T-cell (primary cell): ENCODE measurements at places on chromosomes 12 and 14. TPM values are rescaled to one million over a fixed set of nuclear protein-coding genes. Genes with fewer than 3 reads are reported as not detected.

DNA sequence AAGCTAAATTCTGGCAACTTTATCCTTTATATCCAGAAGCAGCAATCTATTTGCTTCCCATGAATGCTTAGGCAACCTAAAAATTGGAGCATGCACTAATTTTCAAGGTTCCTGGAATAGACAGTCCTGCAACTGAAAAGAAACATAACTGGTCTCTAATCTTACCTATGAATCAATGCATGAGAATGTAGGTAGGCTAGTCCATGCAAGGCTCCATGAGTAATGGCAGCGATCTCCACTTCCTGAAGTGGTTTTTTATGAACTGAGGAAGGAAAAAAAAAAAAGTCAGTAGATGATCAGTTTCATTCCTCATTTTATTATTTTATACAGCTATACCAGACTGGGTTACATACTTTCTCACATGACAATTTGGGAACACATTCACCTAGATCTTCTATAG lies 102.0 kb downstream of the PEBP1 start:
- no peak for DNase-seq
- no peak overlapping the region for H3K27ac ChIP-seq
- H3K4me1 ChIP-seq: no peaks in the 10 kb centered on the region
- H3K36me3 ChIP-seq: peaks cover 40% of the 10 kb centered on the region
- H3K4me3 ChIP-seq: no peak overlapping the region

DNA sequence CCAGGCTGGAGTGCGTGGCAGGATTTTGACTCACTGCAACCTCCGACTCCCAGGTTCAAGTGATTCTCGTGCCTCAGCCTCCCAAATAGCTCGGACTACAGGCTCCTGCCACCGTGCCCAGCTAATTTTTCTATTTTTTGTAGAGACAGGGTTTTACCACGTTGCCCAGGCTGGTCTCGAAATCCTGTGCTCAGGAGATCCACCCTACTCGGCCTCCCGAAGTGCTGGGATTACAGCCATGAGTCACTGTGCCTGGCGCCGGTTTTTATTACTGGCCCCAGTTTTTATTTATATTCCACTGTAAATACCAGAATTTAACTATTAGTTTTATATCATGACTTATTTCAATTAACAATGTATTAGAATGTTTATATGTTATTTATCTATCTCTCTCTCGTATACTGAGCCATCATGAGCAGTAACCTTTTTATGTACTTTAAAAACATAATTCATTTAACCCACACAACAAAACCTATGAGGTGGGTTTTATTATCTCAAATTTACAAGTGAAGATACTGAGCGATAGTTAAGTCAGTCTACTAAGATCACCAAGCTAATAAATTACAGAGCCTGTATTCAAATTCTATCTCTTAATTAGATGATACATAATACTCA lies 47.8 kb downstream of the HECTD1 start:
- peaks cover 57% of the 10 kb centered on the region for H3K36me3 ChIP-seq
- DNase-seq: no peak
- H3K4me1 ChIP-seq: no peaks in the 10 kb centered on the region
- no peak overlapping the region for H3K4me3 ChIP-seq

DNA sequence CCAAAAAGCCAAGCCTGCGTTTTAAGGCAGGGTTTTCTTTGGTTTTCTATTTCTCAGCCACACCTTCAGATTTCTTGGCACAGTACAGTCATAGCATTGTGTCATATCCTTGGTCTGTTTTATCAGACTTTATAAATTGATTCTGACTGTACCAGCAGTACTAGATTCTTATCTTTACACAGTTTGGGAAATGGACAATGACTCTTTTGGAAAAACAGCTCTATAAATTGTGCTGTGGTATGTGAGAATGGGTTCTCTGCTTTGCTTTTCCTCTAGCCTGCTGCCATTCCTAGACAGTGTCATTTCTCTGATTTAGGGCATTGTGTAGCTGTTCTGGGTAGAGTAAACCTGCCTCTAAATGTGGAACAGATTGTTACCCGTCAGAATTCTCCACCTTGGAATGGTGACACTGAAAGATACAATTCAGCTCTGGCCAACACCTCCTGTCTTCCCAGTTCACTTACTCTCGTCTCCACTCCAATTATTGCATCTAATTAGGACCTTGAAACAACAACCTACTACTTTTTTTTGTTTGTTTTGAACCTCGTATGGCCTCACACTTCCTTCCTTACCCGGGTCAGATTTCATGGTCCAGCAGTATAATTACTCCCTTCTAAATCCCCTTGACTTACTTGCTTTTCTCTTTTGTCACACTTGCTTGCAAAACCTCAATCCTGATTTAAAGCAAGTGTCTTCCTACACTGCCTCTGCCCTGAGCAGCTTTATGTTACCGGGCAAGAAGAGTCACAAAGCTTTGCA lies 226.3 kb downstream of the ERC1 start:
- H3K36me3 ChIP-seq: no peaks in the 10 kb centered on the region
- no peak overlapping the region for H3K4me3 ChIP-seq
- no peaks in the 10 kb centered on the region for H3K4me1 ChIP-seq
- H3K27me3 ChIP-seq: no peaks in the 10 kb centered on the region

DNA sequence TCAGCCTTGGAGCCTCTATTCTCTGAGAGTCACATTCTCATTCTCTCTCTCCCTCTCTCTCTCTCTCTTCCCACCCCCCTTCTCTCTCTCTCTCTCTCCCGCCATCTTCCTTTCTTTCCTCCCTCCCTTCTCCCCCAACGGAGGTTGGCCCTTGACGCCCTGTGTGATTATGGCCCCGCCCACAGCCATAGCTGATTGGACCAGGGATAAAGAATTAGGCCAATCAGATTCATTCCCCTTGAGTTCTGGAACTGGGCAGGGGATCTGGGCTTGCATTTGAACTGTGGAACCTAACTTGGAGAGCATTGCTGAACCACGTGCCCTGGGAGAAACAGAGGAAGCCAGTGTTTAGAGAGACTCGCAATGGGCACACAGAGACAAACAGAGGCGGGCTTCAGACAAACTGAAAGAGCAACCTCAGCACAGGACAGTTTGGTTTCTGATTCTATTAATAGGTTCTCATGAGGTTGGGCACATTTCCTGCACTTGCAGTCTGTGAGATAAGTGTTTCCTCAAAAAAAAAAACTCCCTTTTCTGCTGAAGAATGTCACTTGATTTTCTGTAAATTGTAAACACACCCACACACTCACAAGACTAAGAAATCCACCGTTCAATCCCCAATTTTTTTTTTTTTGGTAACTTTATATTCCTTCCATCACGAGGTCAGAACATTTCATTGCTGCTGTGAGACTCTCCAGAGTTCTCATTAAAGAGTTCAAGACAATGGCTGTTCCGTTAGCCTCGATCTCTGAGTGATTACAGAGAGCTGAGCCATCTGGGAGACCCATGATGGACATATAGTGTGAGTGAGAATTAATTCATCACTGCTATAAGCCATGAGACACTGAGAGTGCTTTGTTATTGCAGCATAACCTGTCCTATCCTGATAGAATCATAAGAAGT lies 3.5 kb upstream of the P2RX7 start:
- DNase-seq: peak; percentile 74
- H3K4me1 ChIP-seq: peaks cover 57% of the 10 kb centered on the region
- H3K27ac ChIP-seq: peak overlapping the region; percentile 92
- no peaks in the 10 kb centered on the region for H3K36me3 ChIP-seq

DNA sequence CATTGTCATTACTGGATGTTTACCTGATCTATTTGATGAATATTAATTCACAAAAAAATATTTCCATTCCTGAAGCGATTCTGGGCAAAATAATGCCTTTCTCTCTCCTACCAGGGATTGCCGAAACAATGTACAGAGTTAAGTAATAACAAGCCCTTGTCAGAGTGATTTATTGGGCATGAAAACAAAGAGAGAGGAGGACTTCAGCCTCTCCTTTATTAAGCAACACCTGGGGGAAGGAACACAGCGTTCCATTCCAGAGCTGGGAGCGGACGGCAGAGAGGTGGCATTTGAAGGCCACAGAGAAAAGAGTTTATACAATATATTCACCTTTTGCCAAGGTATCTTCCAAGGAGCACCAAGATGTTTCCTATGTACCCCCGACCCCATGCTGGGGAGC lies 165.8 kb downstream of the KSR2 start:
- H3K27me3 ChIP-seq: no peaks in the 10 kb centered on the region
- DNase-seq: no peak
- no peak overlapping the region for H3K27ac ChIP-seq
- H3K36me3 ChIP-seq: no peaks in the 10 kb centered on the region
- no peak overlapping the region for H3K4me3 ChIP-seq

- DNase-seq: no peak
- H3K4me3 ChIP-seq: no peak overlapping the region
- no peaks in the 10 kb centered on the region for H3K27me3 ChIP-seq
- H3K4me1 ChIP-seq: no peaks in the 10 kb centered on the region
- H3K27ac ChIP-seq: no peak overlapping the region
- H3K36me3 ChIP-seq: no peaks in the 10 kb centered on the region
Observed at GRCh38 chr12:77766224-77766623, 64.5 kb upstream of the NAV3 start.

DNA sequence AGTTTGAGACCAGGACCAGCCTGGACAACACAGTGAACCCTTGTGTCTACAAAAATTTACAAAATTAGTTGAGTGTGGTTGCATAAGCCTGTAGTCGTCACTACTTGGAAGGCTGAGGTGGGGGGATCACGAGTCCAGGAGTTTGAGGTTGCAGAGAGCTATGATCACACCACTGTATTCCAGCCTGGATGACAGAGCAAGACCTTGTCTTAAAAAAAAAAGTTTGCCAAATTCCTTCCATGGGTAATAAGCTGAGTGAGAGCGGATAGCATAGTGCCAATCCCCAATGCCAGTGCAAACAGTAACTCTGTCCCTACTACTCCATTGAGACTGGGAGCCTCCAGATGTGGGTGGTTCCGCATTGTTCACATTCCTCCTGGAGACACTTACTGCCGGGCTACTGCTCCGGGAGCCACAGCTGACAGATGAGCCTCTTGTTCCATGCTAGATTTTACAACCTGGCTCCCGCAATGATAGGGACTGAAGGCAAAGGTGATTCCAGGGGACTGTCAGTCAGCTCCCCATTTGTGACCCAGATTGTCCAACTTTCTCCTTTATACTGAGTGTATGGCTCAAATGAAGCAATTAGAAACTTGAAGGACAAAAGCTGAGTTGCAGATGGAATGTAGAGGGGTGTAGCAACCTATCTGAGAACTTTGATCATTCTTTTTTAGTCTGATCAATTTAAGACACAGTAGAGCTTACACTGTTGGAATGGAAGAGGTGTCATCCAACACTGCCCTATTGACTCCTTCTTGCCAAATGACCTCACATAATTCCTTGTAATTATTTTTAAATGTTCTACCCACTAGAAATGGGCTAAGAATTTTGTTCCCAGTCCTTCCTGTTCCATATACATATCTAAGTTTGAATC lies 13.4 kb upstream of the FRMD6 start:
- no peaks in the 10 kb centered on the region for H3K4me1 ChIP-seq
- no peak overlapping the region for H3K4me3 ChIP-seq
- H3K27me3 ChIP-seq: peaks cover 15% of the 10 kb centered on the region
- H3K27ac ChIP-seq: no peak overlapping the region
- no peak for DNase-seq
- no peaks in the 10 kb centered on the region for H3K36me3 ChIP-seq

Gene ANO4
- not detected for total RNA-seq

Gene KLRB1
- 9.0 TPM for total RNA-seq

Gene SDR9C7
- total RNA-seq: not detected
